ENCODE measurements at places on chromosomes 4 and X.

DNA sequence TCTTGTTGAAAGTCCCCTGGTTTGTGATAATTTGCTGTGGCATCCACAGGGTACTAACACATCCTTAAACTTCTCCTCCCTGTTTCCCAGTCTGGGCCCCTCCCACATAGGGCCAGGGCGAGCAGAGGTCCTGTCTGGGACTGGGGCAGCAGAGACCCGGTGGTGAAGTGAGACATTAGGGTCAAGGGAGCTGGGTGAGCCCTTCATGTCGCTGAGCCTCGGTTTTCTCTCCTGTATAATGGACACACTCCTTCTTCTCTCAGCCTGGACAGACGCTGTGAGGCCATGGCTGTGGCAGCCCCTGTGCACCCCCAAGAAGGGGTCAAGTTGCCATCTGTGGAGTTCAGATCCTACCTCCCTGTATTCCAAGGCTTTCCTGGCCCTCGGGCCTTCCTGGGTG, 33.0 kb upstream of the HMX1 start:
- DNase-seq: no peak

GRCh38 chr4:150647008-150647407, 65.1 kb downstream of the MAB21L2 start:
- no peak for DNase-seq

DNA sequence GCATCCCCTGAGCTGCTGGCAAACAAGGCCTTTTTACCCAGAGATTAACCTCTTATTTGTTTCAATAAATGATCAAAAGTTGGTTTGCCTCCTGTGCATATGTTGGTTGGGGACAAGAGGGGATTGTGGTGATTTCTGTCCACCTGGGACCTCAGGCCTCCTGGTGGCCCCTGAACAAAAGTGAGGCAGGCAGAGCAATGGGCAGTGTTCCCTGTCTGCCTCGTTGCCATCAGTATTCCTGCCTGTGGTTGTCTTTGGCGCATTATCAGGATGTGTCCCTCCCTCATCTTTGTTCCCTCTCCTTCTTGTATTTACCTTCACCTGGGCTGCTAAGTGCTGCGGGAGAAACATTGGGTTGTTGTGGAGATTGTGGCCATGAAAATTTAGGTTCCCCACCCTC, 65.3 kb upstream of the DRD5 start:
- no peak for DNase-seq

GRCh38 chr4:10354225-10354624, 103.0 kb downstream of the ZNF518B start:
- no peak for DNase-seq

- no peak for DNase-seq
Measured at GRCh38 chr4:14679906-14680305, 322.4 kb upstream of the CPEB2 start.

GRCh38 chrX:45850197-45850774, 649.6 kb upstream of the DIPK2B start:
- no peak for DNase-seq

DNA sequence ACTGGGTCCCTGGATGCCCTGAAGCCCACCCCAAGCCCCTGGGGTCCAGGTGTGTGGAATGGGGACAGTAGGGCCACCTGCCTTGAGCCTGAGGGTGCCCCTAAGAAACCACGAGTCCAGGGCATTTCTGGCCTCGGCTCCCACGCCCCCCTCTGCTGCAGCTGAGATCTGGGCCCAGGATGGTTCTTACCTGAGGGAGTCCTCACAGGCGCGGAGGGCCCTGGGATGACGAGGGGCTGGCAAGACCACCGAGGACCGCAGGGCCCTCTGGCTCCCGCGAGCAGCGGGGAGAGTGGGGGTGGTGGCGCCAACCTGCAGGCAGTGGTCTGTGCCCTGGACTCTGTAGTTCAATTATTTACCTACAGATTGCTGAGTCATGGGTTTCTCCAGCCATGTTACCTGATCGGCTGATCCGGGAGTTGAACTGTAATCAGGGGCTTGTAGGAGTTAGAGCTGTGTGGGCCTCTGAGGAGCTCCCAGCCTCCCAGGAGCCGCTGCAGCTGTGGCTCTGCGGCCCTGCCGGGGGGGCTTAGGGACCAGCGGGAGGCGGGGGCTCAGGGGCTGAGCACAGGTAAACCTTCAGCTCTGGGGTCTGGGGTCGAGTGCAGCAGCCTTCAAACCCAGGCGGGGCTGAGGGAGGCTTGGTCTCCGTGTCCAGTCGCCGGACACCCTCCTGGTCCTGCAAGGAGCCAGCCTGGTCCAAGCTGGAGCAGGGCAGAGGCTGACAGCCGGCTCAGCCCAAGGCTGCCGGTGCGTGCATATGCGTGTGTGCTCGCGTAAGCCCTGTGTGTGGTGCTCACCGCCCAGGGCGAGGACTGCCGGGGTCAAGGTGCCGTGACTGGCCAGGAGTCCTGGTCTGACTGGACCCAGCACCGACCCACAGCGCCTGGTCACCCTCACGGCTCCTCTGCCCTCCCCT, at the start of gene SLC26A1:
Gene SLC26A1, minus strand, starts transcription at position 294 of the 919 bp plus-strand sequence. CDS start 1,701 bp downstream, outside the sequence.
- no peak for DNase-seq

DNA sequence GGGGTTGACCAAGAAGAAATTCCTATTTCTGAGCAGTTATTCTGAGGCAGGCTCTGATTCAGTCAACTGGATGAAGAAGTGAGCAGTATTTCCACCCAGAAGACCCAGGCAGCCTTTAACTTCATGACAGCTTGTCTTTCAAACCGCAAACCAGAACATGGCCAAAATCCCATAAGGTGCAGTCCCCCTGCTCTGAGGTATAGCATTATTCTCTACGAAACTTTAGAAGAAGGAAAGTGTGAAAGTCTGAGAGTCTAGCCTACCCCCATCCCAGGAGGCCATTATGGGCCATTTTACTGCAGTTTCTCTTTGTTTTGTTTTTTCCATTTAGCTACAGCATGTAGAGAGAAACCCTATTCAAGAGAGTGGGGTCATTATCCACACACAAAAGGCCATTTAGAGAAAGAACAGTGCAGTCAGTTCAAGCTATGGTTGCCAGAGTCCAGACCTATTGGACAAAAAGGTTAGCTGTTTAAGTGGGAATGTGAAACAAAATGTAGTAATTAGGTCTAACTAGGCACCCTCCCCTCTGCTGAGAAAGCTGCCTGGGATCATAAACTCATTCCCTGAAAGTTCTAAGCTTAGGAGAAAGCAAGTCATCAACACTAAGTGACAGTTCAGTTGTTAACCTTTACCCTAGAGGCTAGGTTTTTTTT, 52.1 kb upstream of the RASGEF1B start:
- DNase-seq: no peak

DNA sequence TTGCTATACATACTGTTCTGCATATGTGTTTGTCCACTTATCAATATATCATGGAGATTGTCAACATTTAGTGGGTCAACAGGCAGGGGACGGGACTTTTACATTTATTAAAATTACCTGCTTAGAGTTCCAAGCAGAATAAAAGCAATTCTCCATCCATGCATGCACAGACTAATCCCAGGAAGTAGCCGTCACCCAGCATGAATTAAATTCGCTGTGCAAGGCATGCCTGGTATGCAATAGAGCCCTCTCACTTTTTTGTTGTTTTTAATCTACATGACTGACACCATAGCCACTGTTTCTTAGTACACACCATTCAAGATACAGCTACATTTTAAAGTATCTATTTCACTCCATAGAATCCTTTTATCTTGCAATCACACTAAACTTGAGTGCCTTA, 108.9 kb downstream of the USP46 start:
- DNase-seq: peak; percentile 26

DNA sequence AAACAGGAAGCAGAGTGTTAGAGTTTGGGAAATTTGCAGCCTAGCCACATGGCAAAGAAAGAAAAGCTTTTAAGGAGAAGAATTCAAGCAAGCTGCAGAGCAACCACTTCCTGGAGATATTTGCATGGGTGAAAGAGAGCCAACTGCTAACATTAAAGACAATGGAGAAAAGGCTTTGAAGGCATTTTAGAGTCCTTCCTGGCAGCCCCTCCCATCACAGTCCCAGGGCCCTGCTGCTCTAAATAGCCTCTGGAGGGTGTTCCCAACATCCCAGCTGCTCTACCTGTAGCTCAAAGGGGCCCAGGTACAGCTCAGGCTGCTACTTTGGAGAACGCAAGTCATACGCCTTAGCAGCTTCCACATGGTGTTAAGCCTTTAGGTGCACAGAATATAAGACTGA, 235.9 kb upstream of the FMR1 start:
- DNase-seq: no peak

- no peak for DNase-seq
Measured at GRCh38 chrX:147749308-147749707, 162.4 kb upstream of the FMR1 start.

DNA sequence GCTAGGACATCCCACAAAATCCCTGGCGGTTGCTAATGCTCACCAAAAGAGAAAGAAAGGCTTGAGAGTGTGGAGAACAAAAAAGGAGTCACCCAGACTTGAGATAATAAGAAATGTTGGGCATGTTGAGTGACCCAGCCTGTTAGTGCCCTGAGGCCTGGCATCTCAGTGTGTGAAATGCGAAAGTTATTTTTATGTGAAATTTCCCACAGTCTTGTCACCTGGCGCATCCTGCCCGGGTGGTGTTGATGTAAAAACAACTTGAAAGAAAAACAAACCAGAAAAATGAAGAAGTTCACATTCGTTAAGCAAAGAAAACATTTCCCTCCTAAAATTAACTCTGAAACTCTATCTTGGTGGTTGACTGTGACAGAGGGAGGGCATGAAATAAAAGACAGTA, 495.2 kb downstream of the MID1IP1 start:
- no peak for DNase-seq

DNA sequence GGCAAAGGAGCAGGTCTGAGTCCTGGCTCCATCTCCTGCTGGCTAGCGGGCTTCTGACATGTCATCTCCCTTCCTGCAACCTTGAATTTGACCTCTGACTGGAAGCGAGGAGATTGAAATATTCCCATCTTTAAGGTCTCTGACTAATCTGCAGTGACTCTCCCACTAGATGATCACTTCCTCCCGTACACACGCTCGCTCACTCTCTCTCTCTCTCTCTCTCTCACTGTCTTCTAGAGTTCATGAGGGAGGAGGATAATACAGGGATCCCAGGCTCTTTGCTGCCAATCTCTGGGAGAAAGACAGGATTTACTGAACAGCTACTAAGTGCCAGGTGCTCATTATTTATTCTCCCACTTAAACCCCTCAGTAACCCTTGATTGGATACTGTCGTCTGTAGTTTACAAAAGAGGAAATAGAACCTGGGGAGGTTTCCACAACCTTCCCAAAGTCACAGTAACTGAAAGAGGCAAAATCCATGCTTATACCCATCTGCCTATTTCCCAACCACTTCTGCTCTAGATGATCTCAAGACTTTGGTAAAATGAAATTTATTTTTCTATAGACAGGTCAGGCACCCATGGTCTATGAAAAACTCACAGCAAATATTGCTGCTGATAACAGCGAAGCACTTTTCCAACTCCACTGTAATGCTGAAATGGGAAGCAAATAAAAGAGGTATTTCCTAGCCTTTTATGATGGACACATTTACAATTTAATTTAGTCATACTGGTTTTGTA, 193.5 kb upstream of the C1QTNF7 start:
- DNase-seq: peak; percentile 70

GRCh38 chr4:169665046-169665737, 44.8 kb downstream of the CLCN3 start:
- no peak for DNase-seq

DNA sequence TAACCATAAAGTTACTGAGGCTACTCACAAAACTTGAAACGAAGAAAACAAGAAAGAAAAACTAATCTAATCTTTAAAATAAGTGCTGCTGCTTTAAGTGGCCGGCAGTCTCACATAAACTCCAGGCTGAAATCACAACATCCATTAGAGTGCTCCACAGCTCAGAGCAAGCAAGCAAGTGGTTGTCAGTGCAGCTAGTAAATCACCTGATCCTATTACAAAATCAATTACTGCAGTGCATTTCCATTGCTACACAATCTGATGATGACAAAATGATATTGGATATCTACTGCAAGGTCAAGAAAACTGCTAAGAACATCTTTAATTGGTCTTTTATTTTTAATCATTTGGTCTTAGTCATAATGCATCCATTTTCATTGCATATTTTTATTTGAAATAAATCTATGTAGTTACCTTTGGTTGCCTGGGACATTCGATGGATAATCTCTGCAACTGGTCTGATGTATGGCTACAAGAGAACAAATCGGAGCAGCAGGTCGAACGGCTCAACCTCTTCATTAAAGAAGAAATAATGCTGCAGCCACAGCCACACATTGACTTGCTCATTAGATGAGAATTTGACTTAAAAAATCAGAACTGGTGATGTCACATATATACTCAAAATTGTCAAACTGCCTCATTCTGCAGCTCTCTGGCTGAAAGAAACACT, 87.7 kb downstream of the FBXW7 start:
- no peak for DNase-seq

DNA sequence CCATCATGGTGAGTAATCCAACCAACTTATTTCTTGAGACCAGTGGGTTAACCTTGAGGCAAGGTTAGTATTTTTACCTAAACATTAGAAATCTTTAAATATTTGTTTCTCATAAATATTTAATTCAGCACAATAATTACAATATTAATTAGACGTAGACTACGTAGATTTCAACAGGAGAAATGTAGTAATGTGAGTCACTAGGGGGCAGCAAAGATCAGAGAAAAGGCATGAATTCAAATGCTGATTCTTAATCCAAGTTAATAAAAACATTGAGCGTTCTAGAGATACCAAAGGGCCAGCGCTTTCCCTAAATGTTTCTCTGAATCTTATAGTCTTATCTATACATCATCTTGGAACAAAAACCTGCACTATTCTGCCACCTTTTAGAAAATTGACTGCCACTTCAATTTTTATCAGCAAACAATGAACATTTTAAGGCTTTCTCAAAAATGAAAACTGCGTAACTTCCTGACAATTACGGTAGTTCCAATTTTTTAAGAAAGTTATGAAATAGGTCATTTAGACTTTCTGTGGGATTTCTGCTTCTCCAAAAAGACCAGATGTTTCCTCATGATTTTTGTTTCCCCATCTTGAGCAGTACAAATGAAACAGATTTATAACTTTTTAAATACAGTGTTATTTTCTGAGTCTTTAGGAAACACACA, 180.7 kb downstream of the GASK1B start:
- peak; percentile 54 for DNase-seq

DNA sequence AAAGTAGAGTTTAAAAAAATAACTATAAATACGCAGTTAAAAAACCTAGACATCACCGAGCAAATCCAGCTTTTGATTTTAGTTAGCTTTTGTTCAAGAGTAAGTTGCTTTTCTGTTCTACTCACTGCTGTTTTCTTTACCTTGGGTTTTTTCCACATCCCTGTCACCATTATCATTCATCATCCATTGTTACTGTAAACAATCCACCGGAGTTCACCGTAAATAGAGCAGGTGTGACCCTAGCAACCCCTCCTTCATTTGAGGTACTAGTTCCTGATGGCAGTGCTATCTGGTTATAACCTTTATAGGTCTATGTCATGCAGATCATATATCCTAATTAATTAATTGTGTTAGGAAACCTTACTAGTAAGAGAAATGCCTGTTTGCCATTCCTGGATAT, 43.0 kb upstream of the TEX13D start:
- no peak for DNase-seq

GRCh38 chr4:17719106-17719505, 62.3 kb downstream of the FAM184B start:
- DNase-seq: no peak

- DNase-seq: no peak
Measured at GRCh38 chr4:176838601-176839433, 46.1 kb upstream of the VEGFC start.
